Globus pallidus (tissue), 1 donor: ENCODE measurements at places on chromosomes 12 and 14.

DNA sequence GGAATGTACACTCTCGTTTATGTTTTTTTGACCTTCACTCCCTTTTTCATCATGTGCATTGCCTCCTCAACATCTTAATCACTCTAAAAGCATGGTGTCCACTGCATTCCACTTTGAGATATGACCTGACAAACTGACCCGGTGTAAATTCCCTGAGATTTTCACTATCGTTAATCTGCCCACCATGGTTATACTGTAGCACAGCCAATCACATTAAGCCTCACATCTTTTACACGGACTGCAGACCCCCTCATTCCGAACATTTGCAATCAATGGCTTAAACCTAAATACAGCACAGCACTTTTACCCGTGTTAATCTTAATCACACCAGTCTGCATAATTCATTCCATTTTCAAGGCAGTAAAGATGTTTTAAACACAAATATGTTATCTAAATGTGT is 2.4 kb downstream of the RERG start:
- DNase-seq, result no peak

GRCh38 chr12:71158361-71158882 is 623 bp upstream of the TSPAN8 start:
- DNase-seq, result no peak

GRCh38 chr14:95236221-95236620 is 78.9 kb upstream of the DICER1 start:
- DNase-seq, result no peak

- DNase-seq, result no peak
Measured at GRCh38 chr12:3568695-3569094, 77.7 kb downstream of the PRMT8 start.

DNA sequence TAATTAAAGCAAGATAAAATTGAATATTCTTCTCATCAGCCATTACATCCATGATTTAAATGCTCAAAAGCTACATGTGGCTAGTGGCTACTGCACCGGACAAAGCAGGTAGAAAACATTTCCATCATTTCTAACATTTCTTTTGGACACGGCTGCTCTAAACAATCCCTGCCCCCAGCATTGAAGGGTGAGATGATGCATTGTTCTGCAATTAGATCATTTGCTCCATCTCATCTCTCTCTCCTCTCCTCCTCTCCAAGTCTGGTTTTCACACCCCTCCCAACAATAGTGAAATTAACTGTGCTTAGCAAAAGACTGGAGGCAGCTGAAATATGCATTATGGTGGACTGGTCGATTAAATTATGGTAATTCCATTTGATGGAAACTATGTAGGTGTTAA is 288.5 kb downstream of the KSR2 start:
- DNase-seq, result no peak
